ENCODE measurements at places on chromosomes 5 and 9.

DNA sequence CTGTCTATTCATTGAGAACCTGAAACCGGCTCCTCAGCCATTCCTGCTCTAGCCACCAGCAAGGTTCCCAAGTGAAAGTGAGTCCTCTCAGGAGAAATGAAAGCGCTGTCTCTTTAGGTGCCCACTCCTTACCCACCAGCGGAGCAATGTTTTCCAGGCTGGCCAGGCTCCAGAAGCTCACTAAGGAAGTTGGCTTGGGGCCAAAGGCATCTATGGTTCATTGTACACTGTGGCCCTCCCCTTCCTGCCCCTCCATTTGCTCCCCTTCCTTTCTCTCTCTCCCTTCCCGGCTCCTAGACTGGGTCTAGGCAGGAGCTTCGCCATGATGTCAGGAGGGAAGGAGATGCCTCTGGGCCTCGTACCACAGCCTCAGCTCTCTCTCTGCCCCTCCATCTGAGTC, 1.1 kb upstream of the GABRP start:
- H3K36me3 ChIP-seq, result no peaks in the 10 kb centered on the region
- no peaks in the 10 kb centered on the region for H3K27me3 ChIP-seq
- DNase-seq, result no peak
- H3K4me1 ChIP-seq, result no peaks in the 10 kb centered on the region
- H3K4me3 ChIP-seq, result no peak overlapping the region

DNA sequence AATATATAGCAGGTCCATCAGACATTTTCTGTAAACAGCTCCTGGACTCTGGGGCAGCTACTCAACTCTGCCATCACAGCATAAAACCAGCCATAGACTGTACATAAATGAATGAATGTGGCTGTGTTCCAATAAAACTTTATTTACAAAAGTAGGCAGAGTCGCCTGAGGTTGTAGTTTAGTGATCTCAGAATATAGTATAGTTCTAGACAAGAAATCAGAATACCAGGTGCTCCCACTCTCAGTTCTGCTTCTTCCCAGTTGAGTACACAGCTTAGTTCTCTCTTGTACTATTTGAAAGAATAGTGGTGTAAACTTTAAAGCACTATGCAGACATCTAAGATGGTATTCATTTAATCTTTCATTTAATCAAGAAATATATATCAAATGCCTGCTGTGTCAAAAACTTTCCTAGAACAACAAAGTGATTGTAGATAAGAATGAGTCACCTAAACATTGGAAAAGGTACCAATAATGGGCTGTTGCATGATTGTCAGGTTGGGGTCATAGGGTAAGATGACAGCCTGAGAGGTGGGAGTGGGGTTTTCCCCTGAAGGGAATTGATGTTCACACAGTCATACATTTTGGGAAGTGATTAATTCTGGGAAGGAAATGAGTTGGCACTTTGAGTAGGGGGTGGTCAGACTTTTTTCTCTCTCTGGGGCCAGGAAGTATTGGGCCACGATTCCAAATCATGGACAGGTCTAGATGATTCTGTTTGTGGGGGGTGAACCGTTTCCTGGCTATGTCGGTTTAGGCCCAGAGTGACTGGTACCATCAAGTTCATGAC, 37.0 kb downstream of the TNFSF8 start:
- peaks cover 30% of the 10 kb centered on the region for H3K4me1 ChIP-seq
- H3K27me3 ChIP-seq, result no peaks in the 10 kb centered on the region
- no peaks in the 10 kb centered on the region for H3K36me3 ChIP-seq
- DNase-seq, result no peak
- no peak overlapping the region for H3K27ac ChIP-seq

GRCh38 chr5:151569132-151570046, 21.7 kb downstream of the FAT2 start:
- H3K4me1 ChIP-seq, result no peaks in the 10 kb centered on the region
- H3K27me3 ChIP-seq, result no peaks in the 10 kb centered on the region
- no peaks in the 10 kb centered on the region for H3K36me3 ChIP-seq

DNA sequence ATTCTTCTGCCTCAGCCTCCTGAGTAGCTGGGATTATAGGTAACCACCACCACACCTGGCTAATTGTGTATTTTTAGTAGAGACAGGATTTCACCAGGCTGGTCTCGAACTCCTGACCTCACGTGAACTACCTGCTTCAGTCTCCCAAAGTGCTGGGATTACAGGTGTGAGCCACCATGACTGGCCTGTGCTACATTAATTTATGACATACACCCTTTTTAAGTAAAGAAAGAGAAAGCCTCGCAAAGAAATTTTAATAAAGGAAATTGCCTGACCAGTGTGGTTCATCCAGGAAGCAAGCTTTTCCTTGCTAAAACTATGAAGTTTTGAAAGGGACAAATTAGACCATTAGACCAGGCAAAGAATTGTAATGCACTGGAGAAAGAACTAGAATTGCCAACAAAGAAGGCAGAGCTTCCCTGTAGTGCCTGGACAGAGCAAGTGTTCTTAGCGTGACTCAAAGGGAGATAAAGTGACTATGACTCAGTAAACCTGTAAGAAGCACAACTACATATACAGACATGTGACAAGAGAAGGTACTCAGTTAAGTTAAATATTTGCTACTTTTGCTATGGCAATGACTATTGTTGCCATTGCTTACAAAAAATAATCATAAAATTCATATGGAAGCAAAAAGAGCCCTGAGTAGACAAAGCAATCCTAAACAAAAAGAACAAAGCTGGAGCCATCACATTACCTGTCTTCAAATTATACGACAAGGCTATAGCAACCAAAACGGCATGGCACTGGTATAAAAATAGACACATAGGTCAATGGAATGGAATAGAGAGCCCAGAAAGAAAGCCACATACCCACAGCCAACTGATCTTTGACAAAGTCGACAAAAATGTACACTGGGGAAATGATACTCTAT, 54.6 kb downstream of the FYB1 start:
- H3K27me3 ChIP-seq, result no peaks in the 10 kb centered on the region
- peak overlapping the region; percentile 64 for H3K27ac ChIP-seq

DNA sequence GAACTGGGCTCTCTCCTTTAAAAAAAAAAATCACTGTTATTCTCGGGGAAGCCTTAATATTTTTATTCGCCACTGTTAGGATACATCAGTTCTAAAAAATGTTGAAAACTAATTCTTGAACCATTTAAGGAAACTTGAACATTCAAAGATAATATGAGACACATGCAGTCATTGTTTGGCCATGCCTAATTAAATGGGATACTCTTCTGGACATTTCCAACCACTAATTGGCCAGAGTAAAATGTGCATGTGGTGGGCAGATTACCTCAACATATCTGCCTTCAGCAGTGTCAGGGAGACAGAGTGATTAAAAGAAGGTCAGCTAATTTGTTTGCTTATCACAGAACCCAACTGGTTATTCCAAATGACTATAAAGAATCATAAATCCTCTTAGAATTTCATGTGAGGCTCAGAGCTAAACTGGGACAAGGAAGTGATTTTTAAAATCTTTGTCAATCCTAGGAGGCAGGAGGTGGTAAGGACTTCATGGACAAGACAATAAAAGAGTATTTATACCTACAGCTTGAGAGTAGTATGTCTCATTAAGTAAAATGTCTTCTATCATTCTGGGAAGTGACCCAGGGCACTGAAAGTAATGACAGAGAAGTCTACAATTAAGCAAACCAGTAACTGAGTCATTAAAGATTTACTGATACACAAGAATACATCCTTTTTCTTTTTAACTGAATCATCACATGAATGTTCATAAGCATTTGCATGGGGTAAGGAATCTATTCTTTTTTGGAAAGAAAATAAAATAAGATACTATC, 242.9 kb upstream of the TRPM3 start:
- no peaks in the 10 kb centered on the region for H3K36me3 ChIP-seq
- no peaks in the 10 kb centered on the region for H3K27me3 ChIP-seq
- H3K27ac ChIP-seq, result no peak overlapping the region
- H3K4me3 ChIP-seq, result no peak overlapping the region
- no peaks in the 10 kb centered on the region for H3K4me1 ChIP-seq
- no peak for DNase-seq

DNA sequence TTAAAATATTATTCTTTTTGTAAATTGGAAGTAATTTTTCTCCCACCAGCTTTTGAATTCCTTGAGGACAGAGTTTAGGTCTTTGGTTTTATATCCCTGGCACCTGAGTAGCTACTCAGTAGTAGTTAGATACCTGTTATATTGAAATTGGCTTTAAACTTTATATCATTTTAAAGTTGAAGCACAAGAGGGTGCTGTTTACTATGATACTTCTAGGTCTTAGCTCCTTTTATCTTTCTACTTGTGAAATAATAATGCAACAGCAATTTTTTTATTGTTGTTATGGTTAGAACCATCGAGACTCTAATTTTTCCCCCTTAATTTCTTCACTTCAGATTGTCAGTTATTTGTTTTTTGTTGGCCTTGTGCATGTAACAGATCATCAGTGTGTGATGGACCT, 46.3 kb downstream of the AP3S1 start:
- no peak overlapping the region for H3K27ac ChIP-seq
- DNase-seq, result no peak
- no peaks in the 10 kb centered on the region for H3K27me3 ChIP-seq
- no peaks in the 10 kb centered on the region for H3K36me3 ChIP-seq
- H3K4me3 ChIP-seq, result no peak overlapping the region

- no peaks in the 10 kb centered on the region for H3K27me3 ChIP-seq
- no peak overlapping the region for H3K4me3 ChIP-seq
- no peaks in the 10 kb centered on the region for H3K4me1 ChIP-seq
- DNase-seq, result no peak
These were observed 177.5 kb downstream of the SYK start for GRCh38 chr9:90979138-90979551.

- no peak overlapping the region for H3K4me3 ChIP-seq
- no peaks in the 10 kb centered on the region for H3K4me1 ChIP-seq
- H3K27ac ChIP-seq, result no peak overlapping the region
- DNase-seq, result no peak
- H3K36me3 ChIP-seq, result no peaks in the 10 kb centered on the region
- no peaks in the 10 kb centered on the region for H3K27me3 ChIP-seq
These were observed 28.4 kb downstream of the RUSC2 start for GRCh38 chr9:35518225-35518821.

- no peaks in the 10 kb centered on the region for H3K4me1 ChIP-seq
- H3K36me3 ChIP-seq, result no peaks in the 10 kb centered on the region
- DNase-seq, result no peak
- no peak overlapping the region for H3K27ac ChIP-seq
- H3K27me3 ChIP-seq, result peaks cover 3% of the 10 kb centered on the region
These were observed 170.6 kb downstream of the CHSY3 start for GRCh38 chr5:130074820-130075219.

- no peaks in the 10 kb centered on the region for H3K4me1 ChIP-seq
- DNase-seq, result no peak
These were observed 27.7 kb downstream of the AUH start for GRCh38 chr9:91334053-91334452.

DNA sequence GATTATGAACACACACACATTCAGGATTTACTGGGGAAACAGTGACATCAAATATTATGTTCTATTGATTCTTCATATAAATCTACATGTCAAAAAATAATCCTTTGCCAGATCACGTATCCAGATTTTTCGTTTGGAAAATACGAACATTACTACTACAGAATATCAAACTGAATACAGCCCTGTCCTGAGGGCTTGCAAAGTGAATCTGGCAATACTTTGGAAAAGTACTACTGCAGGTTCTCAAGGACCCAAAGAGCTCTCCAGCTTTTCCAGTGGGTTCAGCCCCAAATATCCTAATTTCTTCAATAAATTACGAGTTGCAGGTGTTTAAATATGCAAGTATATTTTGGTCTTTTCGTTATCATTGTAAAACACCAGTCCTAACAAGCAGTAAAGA, 411 bp upstream of the NDUFS4 start:
- peak overlapping the region; percentile 97 for H3K4me3 ChIP-seq
- peaks cover 9% of the 10 kb centered on the region for H3K4me1 ChIP-seq
- DNase-seq, result no peak
- peak overlapping the region; percentile 62 for H3K27ac ChIP-seq

DNA sequence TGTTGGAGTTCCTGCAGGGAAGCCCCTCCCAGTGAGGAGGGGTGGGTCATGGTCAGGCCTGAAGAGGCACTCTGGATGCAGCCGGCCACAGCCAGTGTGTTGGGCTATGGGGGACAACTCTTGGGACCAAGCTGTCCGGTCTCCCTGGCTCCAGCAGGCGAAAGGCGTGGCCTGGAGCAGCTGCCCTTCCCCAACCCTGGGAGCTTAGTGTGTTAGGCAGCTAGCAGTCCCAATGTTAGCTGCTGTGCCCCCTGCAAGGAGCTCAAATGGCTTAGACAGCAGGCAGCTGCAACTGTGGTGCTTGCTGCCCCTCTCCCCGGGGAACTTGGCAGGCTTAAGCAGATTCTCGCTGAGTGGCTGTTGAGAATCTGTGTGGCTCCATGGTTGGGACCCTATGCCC, 67.5 kb upstream of the ACTBL2 start:
- no peaks in the 10 kb centered on the region for H3K27me3 ChIP-seq
- no peak for DNase-seq
- H3K27ac ChIP-seq, result no peak overlapping the region
- no peaks in the 10 kb centered on the region for H3K4me1 ChIP-seq
- H3K4me3 ChIP-seq, result no peak overlapping the region

DNA sequence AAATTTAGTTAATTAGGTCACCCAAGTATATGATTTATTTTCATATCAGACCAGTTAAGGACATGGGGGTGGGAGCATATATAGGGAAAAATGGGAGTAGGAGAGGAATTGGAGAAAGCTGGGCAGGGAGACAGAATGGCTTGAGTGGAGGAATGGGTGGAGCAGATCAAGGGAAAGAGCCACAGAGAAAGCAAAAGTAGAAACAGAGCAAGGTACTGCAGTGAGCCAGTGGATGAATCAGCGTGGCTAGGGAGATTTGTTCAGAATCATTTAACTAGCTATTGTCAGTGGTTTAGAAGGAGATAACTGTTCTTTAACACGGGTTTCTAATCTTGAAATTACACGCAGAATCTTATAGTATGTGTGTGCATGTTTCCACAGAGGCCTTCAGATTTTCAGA, 37.4 kb downstream of the SNX24 start:
- H3K36me3 ChIP-seq, result no peaks in the 10 kb centered on the region
- no peak overlapping the region for H3K4me3 ChIP-seq
- no peak overlapping the region for H3K27ac ChIP-seq
- no peak for DNase-seq
- no peaks in the 10 kb centered on the region for H3K27me3 ChIP-seq

GRCh38 chr9:121684381-121685145, 33.1 kb downstream of the DAB2IP start:
- no peak overlapping the region for H3K4me3 ChIP-seq
- DNase-seq, result no peak
- no peaks in the 10 kb centered on the region for H3K36me3 ChIP-seq
- H3K27ac ChIP-seq, result no peak overlapping the region
- H3K27me3 ChIP-seq, result no peaks in the 10 kb centered on the region

- peaks cover 2% of the 10 kb centered on the region for H3K27me3 ChIP-seq
- no peaks in the 10 kb centered on the region for H3K36me3 ChIP-seq
- peaks cover 9% of the 10 kb centered on the region for H3K4me1 ChIP-seq
- peak overlapping the region; percentile 46 for H3K4me3 ChIP-seq
- no peak for DNase-seq
These were observed 674 bp downstream of the LHFPL2 start for GRCh38 chr5:78647838-78648358.

- H3K27me3 ChIP-seq, result no peaks in the 10 kb centered on the region
- no peak overlapping the region for H3K27ac ChIP-seq
- no peak for DNase-seq
- no peaks in the 10 kb centered on the region for H3K4me1 ChIP-seq
These were observed 211.0 kb upstream of the PANK3 start for GRCh38 chr5:168790002-168790635.

GRCh38 chr5:28324174-28324573, 1285.8 kb upstream of the CDH9 start:
- no peak overlapping the region for H3K4me3 ChIP-seq
- no peak overlapping the region for H3K27ac ChIP-seq
- H3K4me1 ChIP-seq, result no peaks in the 10 kb centered on the region
- no peaks in the 10 kb centered on the region for H3K36me3 ChIP-seq
- DNase-seq, result no peak

Data from effector memory CD4-positive, alpha-beta T cell (primary cell).